Retina (tissue), 1 donor: ENCODE measurements at places on chromosomes 7 and 10.
A peak's percentile ranks its signal among the peaks of the same experiment; 100 is the strongest.

- DNase-seq, result no peak
Measured at GRCh38 chr7:48471196-48471595, 299.9 kb downstream of the ABCA13 start.

DNA sequence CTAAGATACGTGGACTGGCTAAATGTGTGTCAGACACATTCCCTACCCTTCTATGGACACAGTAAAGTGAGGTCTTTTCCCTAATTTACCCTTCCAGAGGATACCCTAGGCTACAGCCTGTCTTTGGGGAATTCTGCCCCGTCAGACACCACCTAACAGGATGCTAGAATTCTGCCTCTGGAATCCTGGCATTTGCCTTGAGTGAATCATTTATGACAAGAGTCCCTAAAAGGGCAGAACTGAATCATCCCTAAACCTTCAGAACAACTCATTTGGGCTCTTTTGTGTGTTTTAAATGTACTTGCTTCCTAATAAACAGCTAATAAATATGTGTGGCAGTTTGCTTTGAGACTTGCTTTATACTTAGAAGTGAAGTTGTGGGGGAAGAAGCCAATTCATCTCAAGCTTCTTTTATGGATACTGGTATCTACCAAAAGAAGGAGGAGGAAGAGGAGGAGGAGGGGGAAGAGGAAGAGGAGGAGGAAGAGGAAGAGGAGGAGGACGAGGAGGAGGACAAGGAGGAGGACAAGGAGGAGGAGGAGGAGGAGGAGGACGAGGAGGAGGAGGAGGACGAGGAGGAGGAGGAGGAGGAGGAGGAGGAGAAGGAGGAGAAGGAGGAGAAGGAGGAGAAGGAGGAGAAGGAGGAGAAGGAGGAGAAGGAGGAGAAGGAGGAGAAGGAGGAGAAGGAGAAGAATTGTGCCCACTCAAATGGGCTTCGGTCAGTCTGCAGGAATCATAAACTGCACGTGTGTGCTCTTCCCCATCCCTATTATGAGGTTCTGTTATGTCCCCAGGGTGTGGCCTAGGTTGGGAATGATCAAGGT is 27.1 kb downstream of the PARP12 start:
- no peak for DNase-seq

- DNase-seq, result peak; percentile 17
Measured at GRCh38 chr7:141053626-141054025, 20.2 kb upstream of the TMEM178B start.

DNA sequence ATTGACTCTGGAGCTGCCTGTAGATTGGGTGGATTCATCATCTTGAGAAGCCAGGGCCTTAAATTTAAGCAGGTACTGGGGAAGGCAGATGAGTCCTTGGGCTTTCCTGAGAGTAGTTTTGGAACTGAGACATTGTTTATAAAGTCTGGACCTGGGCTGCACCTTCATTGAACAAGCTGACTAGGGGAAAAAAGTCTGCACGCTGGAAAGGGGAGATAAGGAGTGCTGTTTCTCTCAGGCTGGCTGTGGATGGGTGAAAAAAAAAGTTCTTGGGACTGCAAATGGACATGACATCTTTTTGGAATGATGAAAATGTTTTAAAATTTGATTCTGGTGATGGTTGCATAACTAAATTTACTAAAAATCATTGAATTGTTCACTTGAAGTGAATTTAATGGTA is 12.0 kb downstream of the SEC24C start:
- DNase-seq, result no peak

DNA sequence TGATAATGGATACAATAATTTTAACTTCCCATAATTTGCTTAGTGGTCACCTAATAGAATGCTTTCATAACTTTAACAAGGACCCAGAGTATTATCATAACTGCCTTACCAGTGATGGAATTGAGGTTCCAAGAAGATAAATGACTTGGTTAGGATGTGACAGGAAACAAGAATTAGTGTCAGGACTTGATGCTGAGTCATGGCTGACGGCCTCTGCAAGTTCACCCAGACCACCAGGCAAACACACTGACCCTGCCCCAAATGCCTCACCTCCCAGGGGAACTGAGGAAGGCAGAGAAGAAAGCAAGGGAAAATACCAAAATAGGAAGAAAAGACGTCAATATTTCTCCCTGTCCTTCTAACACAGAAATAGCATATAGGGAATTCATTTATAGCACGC is 636.3 kb downstream of the PARD3 start:
- no peak for DNase-seq

- DNase-seq, result no peak
Measured at GRCh38 chr7:93258661-93259060, 26.5 kb downstream of the VPS50 start.

GRCh38 chr7:69763513-69763912 is 165.2 kb downstream of the AUTS2 start:
- DNase-seq, result no peak

GRCh38 chr10:24096281-24096680 is 112.7 kb upstream of the KIAA1217 start:
- no peak for DNase-seq
